ENCODE measurements at places on chromosomes 2 and 18.
A peak's percentile ranks its signal among the peaks of the same experiment; 100 is the strongest.

GRCh38 chr2:6864231-6864754 lies 1.4 kb downstream of the CMPK2 start:
- no peak for DNase-seq

DNA sequence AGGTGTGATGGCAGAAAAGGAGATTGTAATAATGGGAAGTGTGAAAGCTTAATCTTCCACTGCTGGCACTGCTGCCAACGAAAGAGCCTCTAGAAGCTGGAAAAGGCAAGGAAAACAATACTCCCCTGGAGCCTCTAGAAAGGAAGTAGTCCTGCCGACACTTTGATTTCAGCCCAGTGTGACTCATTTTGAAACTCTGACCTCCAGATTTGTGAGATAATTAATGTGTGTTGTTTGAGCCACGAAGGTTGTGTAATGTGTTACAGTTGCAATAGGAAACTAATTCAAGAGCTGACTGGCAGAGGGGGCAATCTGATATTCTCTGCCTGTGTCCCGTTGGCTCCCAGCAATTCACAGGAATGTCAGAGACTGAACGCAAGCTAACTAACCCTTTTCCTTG lies 219.2 kb upstream of the UBE2E3 start:
- no peak for DNase-seq

- no peak for DNase-seq
Measured at GRCh38 chr18:75455249-75456198, 28.0 kb upstream of the SMIM21 start.

- no peak for DNase-seq
Measured at GRCh38 chr2:121376535-121377250, 91.7 kb upstream of the TFCP2L1 start.

DNA sequence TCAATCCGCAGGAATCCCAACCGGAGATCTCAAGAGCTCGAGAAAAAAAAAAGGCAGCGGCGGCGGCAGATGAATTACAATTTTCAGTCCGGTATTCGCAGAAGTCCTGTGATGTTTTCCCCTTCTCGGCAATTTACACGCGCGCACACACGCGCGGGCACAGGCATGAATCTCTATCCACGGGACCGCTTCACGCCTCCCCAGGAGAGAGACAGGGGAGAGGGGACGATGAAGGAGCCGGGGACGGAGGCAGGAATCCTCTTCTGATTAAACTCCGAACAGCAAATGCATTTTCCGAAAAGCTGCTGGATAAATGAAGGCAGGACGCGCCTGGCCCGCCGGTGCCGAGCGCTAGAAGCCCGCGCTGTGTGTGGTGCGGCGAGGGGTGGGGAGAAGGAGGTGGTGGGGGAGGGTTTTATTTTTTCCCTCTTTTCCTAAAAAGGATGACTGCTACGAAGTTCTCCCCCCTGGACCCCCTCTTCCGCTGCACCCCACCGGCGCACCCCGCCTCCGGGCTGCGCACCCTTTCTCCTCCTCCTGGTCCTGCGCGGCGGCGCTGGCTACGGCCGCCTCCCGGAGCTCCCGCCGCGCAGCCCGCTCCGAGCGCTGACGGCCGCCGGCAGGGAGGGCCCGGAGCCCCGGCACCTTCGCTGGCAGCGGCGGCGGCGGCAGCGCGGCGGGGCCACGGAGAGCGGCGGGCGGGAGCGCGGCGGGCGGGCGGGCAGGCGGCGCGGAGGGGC lies at the start of gene BCL2:
Gene BCL2, minus strand, starts transcription at position 387 of the 740 bp plus-strand sequence.
- DNase-seq: peak; percentile 14

DNA sequence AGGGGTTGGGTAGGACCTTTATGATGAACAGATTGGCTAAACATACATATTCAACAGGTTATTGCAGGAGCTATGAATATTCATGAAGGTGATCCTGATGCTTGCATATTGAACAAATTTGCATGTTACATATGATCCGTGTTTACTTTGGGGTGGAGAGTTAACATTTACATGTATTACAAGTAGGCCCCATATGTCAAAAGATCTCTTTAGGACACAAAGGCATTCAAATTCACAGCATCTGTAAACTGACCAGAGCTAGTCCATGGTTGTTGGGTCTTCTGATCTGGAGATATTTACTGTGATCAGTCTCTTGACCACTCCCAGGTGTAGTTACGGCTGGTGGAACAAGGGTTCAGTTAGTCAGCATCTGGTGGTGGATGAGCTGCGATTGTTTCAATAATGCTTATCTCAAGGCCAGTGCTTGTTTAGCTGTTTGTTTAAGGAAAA lies 80.4 kb downstream of the PMAIP1 start:
- DNase-seq: no peak

- no peak for DNase-seq
Measured at GRCh38 chr2:144834998-144835633, 315.2 kb upstream of the ZEB2 start.

- no peak for DNase-seq
Measured at GRCh38 chr2:217975626-217976025, 27.2 kb downstream of the TNS1 start.

- peak; percentile 22 for DNase-seq
Measured at GRCh38 chr2:11411768-11412448, 54.1 kb downstream of the E2F6 start.

DNA sequence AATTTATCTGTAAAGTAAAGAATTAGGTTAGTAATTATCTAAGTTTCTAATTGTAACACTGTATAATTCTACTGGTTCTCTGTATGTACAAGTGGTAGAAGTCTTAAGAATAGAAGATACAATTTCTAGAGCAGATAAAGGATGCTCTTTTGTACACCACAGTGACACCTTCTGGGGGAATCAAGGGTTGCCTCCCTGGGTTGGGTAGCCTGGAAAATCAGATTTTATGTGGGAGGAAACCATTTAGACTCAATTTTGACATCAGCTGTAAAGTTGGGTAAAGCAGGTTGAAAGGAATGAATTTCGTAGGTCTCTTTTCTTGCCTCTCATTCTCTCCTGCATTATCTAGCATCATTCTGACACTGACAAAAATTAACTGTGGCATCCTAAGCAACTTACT lies 354.8 kb downstream of the DCC start:
- no peak for DNase-seq

GRCh38 chr2:230664128-230664527 lies 48.5 kb upstream of the CAB39 start:
- no peak for DNase-seq

DNA sequence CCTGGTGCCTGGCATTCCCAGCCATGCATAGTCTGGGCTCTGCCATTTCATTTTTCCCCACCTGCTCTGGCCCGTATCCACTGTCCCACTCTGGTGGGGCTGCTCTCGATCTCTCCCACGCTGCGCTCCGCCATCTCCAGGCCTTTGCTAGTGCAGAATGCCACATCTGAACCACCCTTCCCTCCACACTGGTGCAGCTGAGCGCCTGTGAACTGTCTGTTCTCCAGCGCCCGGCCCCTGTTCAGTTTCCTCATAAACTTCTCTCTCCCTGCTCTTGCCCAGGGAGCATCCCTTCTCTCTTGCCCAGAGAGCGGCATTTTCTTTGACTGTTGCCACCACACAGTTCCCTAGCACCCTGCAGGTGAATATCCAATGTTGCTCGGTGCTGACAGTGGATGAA lies 21.5 kb downstream of the POMC start:
- DNase-seq: no peak

DNA sequence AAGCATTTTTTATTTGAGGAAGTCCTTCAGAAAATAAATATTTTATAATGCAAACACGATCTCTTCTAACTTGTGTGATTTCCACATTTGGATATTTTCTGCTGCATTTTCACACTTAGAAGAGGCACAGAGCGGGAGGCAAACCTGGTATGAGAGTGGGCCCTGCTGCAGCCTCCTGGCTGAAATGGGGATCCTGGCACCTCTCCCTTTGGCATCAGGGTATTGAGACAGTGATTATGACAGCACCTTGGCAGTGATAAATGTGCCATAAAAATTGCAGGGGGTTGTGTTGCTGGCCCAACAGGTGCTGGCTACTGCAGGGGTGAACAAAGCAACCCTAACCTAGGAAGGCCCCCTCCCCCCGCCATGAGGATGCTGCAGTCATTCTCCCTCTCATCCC lies 128.6 kb downstream of the TSN start:
- DNase-seq: no peak

GRCh38 chr2:2464643-2465042 lies 133.6 kb upstream of the MYT1L start:
- peak; percentile 55 for DNase-seq

DNA sequence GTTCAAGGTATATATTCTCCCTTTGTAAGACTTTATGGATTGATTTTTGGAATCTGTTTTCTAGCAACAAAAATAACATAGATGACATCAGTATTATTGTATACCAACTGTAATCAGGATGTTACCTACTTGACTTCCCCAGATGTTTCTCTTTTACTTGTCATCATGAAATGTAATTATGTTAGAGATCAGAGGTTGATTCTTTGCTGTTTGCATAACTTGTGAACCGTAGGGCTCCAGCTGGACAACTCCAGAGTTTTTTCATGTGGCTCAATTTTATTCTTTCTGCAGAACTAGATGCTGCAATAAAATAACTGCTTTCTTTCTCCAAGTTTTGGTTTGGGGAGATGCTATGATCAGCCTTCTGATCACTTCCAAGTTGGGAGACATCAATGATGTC lies 58.1 kb downstream of the SPOPL start:
- no peak for DNase-seq

GRCh38 chr2:9165625-9166024 lies 41.0 kb upstream of the ASAP2 start:
- no peak for DNase-seq

- no peak for DNase-seq
Measured at GRCh38 chr2:9222239-9222892, 15.8 kb downstream of the ASAP2 start.

DNA sequence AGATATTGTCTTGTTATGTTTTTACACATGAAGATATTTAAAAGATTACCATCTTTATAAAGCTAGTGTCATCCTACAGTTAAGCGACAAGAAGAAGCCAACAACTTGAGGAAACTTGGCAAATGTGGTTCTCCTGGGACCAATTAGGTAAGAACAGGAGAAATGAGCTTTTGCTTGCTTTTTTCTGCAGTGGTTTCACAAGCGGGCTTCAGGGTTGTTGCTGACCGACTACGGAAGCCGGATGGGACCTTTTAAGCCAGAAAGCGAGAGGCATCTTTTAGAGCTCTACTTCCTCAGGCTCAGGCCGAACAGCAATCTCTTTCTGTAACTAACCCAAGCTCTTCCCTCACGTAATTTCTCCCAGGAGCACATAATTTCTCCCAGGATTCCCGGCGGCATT lies 256.5 kb downstream of the CNTNAP5 start:
- DNase-seq: no peak

- no peak for DNase-seq
Measured at GRCh38 chr2:132876745-132877391, 206.9 kb upstream of the LYPD1 start.

DNA sequence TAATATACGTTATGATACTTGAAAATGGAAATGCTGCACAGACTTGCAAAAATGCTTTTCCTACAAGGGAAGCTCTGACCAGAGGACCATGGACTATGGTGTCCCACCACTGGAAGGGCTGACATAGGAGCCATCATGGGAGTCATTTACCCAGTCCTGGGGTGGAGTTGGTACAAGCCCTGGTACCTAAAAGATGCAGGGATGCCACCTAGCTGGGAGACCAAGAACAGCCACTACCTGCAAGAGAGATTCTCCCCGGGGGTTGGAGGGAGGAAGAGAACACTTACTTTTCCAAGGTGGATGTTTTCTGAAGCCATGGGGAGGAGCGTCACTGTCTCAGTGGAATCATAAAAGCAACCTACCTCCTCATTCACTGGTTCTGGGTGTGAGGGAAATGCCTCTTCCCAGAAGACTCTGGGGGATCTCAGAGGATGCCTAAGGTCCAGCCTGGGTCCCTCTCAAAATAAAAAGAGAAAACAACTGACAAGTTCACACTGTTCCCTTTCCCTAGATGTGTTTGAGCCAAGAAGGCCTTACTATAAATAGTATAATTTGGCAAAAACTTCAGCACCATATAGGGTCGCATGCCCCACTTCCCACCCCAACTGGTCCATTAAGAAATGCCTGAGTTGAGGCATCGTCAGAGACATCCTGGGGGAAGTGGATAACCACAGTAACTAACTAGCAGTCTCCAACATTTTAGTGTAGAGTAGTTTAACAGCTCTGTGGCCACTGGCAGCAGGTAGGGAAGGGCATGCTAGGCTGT lies 39.9 kb downstream of the REEP1 start:
- DNase-seq: no peak

DNA sequence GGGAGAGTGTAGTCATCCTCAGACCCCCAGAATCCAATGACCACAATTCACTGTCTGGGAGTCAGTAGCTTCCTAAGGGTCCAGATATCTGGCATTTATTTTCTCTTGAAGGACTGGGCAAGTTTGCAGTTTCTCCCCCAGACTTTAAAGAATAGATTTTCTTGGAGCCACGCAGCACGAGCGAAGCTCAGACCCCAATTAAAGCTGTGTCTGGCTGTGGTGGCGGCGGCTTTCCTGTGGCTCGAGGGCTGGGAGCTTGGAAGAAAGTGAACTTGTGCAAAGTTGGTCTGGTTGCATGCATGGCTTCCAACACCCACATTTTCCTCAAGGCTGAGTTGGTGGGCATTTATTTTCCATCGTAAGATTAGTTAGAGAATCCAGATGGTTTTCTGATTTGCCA lies 105.0 kb downstream of the ACKR3 start:
- DNase-seq: no peak

DNA sequence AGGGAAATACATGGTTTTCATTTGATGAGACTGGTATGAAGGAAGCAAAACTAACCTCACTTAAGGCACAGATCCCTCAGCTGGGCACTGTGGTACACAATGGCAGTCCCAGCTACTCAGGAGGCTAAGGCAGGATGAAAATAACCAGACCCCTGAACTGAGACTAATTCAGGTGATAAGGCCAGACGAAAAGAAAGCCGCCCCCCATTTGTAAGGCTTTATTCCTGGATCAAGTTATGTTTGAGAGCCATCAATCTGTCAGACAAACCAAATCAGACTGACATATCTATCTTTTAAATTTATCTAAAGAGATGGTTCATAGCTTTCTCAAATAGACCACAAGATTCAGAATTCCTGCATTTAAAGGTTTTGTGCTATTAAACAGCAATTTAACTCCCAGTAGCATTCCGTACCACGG lies 4.1 kb downstream of the SRSF7 start:
- no peak for DNase-seq

GRCh38 chr2:30664761-30665358 lies 142.4 kb downstream of the CAPN13 start:
- no peak for DNase-seq

DNA sequence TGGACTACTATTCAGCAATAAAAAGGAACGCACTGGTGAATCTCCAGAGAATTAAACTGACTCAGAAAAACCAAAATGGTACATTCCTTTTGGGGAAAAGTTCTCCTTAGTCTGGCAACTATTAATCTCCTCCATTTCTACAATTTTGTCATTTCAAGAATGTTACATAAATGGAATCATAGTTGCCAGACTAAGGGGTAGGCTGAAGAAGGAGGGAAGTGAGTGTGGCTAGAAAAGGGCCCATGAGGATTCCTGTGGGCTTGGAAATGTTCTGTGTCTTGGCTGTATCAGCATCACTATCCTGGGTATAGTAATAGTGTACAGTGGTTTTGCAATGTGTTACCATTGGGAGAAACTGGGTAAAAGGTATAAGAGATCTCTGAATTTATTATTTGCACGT lies 72.4 kb downstream of the ZAP70 start:
- no peak for DNase-seq

All from NCI-H1436 (cell line).